ENCODE measurements at places on chromosomes 12 and 14. TPM values are rescaled to one million over a fixed set of nuclear protein-coding genes. Genes with fewer than 3 reads are reported as not detected.

Gene CD27
- total RNA-seq = not detected

Gene KRT3
- total RNA-seq = not detected

DNA sequence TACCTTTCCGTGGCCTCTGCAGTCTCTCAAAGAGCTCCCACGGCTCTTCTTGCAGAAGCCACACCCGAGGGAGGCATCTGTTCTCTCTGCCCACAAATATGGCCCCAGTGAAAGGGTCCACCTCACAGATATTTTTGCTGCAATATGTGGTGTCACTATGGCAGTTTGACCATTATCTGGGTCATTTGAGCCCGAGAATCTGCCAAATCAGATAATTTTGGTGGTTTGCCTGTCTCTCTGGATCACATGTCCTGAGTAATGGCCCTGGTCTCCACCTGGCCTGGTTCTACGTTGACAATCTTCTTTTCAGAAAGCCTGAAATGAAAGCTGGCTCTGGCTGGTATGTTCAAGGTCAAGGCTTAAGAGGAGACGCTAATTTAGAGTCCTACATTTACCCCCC is 5.7 kb upstream of the WSCD2 start:
- no peak overlapping the region for H3K27ac ChIP-seq
- H3K27me3 ChIP-seq = peaks cover 19% of the 10 kb centered on the region
- no peaks in the 10 kb centered on the region for H3K36me3 ChIP-seq
- H3K4me1 ChIP-seq = no peaks in the 10 kb centered on the region

- peaks cover 46% of the 10 kb centered on the region for H3K27me3 ChIP-seq
- no peak overlapping the region for H3K4me3 ChIP-seq
- no peak for DNase-seq
- H3K27ac ChIP-seq = no peak overlapping the region
- no peaks in the 10 kb centered on the region for H3K36me3 ChIP-seq
- H3K4me1 ChIP-seq = no peaks in the 10 kb centered on the region
These were observed 6.4 kb downstream of the PDE1B start for GRCh38 chr12:54555670-54556257.

GRCh38 chr14:35855876-35856481 is 29.8 kb downstream of the BRMS1L start:
- H3K4me1 ChIP-seq = no peaks in the 10 kb centered on the region
- no peak overlapping the region for H3K27ac ChIP-seq
- H3K4me3 ChIP-seq = no peak overlapping the region
- DNase-seq = no peak
- peaks cover 4% of the 10 kb centered on the region for H3K36me3 ChIP-seq

Gene TAS2R9
- not detected for total RNA-seq

- H3K36me3 ChIP-seq = no peaks in the 10 kb centered on the region
- H3K4me3 ChIP-seq = no peak overlapping the region
- no peak overlapping the region for H3K27ac ChIP-seq
These were observed 37.8 kb downstream of the HELB start for GRCh38 chr12:66340131-66340530.

Gene RERG
- total RNA-seq = not detected

GRCh38 chr14:87122166-87122565 is 870.8 kb downstream of the GALC start:
- H3K27me3 ChIP-seq = no peaks in the 10 kb centered on the region
- DNase-seq = no peak
- H3K27ac ChIP-seq = no peak overlapping the region
- H3K36me3 ChIP-seq = no peaks in the 10 kb centered on the region
- no peak overlapping the region for H3K4me3 ChIP-seq

DNA sequence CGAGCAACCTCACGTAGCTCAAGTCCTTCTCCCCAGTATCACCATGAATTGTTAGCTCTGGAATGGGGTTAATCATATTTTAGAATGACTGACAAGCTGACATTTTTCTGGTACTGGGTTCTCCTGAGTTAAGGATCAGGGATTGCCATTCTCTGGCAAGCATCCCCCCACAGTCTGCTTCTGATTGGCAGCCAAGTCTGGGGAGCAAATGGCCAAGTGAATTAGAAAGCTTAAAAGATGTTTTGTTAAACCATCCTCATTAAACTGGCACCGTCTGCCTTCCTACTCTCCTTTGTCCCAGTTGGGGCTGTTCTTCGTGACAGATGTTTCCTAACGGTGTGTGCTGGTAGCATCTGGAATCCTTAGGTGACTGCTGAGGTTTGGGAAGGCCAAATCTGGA is 17.2 kb upstream of the CISTR start:
- H3K27ac ChIP-seq = no peak overlapping the region
- no peaks in the 10 kb centered on the region for H3K36me3 ChIP-seq
- peaks cover 26% of the 10 kb centered on the region for H3K4me1 ChIP-seq
- H3K4me3 ChIP-seq = no peak overlapping the region
- DNase-seq = no peak

Measured in GM23248 (cell line).